ENCODE measurements at places on chromosomes 1 and 21.

DNA sequence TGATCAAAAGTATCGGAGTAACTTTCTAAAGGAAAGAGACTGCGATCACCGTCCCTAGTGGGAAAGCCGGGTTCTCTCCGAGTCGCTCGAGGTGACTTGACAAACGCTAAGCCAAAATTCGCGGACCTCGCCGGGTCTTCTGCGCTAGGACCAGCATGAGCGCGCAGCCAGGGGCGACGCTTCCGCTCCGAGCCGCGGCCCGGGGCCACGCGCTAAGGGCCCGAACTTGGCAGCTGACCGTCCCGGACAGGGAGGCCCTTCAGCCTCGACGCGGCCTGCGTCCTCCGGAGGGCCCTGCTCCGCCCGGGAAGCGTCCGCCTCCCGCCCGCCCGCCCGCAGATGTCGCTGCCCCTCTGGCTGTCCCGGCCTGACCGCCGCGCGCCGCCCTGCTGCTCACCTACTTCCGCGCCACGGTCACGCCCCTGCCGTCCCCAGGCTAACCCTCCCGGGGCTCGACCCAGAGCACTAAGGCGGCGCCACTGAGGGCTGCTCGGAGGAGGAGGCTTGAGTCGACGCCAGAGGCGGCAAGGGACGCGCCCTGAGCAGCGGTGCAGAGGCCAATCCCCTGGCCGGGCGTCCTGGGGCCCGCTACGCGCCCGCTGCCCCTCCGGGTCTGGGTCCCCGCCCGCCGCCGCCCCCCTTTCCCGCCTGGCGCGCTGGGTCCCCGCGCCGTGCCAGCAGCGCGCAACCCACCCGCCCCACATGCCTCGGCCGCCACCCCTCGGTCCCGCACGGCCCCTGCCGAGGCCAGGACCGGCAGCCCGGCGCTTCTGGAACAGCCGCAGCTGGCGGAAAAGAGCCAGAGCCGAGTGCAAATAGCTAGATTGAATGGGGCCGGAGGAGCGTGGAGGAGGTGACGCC, 896 bp upstream of the DUSP10 start:
- peak; percentile 78 for DNase-seq

DNA sequence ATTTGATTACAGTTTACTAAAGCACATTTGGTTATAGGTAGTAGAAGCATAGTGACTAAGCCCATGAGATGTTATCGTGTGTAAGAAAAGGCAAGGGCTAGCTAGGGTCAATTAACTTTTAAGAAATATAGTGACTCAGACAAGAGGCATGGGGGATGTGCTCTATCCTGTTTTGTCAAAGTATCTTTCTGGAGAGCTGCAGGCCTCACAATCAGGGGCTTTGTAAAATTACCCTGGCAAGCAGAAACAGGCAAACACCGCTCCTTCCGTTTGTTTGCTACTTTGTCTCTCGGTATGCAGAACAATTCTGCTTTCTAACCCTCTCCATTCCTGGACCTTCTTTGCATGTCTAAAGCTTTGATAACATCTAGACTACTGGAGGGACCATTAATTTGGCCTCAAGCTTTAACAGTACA, 26.1 kb upstream of the ZNF697 start:
- DNase-seq: no peak

DNA sequence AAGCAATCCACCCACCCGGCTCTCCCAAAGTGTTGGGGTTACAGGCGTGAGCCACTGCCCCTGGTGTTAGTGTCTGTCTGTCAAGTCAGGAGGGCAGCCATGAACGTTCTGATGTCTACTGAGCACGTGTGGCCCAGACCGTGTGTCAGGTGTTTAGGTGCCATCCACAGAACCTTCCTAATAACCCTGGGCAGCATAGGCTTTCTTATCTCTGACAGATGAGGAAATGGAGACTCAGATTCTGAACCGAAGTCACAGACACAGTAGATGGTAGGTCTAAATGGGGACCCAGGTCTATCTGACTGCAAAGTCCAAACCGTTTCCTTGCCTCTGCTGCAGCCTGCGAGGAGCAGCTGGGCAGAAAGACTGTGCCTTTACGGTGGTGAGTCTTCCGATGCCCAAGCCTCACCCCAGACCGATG, 622 bp upstream of the IL6R start:
- DNase-seq: no peak

GRCh38 chr1:222034790-222035189, 292.9 kb upstream of the DUSP10 start:
- DNase-seq: no peak

- DNase-seq: no peak
Observed at GRCh38 chr1:224080115-224080774, 33.7 kb upstream of the FBXO28 start.

DNA sequence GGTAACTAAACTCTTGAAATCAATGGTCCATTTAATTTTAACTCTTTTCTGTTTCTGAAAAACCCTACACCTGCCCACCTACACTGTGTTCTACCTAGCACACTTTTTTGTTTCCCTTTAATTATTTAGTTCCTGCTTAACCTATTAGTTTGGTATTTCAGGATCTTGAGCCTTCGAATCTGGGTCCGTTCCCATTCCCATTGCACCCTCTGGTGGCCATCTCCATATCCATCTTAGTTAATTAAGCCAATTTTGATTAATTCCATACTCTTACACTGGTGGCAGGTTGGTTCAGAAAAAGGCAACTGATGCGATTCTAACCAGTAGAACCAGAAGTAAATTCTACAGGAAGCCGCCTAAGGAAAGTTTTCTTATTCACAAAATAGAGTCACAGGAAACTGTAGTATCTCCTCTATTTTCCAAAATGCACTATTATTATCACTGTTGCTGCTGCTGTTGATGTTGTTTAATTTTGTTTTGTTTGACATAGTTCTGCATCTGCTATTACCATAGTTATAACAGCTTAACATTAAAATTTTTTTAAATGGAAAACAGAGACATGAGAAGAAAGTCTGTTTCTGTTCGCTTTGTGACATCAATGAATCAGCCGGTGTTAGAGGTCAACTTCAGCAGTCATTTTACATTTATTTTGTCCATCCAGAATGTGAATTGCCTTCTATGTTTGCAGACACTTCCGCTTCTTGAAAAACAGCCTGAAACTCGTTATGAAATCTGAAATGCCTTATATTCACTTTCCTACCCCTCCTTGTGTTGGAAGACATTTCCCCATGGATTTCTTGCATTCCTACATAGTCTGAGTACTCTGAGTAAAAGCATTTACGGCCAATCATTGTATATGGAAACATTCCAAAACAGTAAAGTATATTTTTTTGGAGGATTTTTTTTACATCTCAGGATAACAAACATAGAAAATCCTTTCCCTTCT, 115.5 kb upstream of the NCAM2 start:
- DNase-seq: peak; percentile 47

DNA sequence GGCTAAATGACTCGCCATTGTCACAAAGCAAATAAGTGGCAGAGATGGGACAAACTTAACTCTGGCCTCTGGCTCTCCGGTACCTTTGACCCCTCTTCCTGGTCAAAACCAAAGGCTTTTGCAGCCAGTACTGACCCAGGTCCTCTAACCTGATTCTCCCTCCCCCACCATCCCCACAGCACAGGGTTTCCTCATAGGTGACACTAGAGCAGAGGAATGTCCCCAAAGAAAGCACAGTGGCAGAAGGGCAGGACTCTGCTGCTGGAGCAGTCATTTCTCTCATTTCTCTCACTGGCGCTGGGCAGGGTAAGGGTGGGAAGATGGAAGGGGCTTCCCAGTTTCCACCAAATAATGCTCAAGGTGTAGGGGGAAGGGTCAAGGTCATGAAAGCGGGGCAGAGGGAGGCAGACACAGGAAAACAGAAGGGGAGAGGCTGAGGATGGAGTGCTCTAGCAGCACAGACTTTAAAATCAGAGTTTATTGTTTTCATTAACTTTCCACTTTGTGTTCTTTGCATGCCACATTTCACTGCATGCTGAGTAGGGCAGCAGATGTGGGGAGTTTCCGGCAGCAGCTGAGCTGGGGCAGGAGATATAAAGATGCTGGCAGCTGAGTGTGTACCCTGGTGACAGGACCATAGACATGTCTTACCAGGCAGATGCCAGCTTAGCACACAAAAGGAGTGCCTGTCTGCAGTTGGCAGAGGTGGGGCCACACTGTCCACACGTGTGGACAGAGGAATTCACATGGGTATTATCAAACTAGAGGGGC, 80.5 kb downstream of the FAM78B start:
- no peak for DNase-seq

- DNase-seq: no peak
Observed at GRCh38 chr21:17527240-17527639, 14.4 kb downstream of the CXADR start.

DNA sequence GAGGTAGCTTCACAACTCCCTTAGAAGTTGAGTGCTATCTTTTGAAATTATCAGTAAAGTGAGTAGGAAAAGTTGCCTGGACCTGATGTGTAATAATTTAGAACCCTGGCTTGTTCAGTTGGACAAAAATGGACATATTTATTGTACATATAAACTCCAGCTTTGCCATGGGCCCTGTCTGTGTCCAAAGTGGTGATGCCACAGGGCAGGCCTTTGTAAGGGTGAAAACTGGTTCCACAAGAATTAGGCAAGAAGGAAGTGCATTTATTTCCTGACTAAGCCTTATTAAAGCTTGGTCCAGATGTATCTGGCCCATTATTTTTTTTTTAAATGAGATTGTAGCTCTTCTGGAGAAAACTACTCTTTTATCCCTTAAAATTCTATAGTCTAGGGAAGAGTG, 47.9 kb downstream of the MACO1 start:
- no peak for DNase-seq

GRCh38 chr1:52994656-52995055, 67.4 kb upstream of the PODN start:
- DNase-seq: no peak

DNA sequence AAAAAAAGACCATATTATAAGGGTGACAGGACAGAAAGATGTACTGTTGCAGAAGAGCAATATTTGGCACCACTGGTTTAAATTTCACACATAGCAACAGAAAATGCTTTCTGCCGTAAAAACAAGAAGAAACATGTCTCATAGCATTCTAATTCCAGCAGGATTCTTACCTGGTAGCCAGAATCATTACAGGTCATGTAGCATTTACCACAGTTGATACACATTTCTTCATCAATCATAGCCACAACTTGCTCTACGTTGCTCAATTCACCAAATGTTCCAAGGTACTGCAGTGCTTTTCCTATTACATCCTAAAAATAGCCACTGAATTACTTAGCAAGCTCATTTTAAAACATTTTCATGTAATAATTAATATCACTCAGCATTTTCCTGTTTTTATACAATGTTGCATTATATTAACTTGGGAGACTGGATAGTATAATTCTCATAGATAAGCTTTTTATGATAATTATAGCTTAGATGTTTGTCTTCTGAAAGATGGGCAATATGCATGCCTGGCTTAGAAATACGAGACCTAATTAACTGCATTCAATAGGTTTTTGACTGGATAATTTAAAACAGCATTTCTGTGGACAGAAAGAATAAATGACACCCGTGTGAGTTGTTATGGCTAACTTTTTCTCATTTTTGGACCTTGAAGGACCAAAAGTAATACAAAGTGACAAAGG, 360.7 kb downstream of the PTBP2 start:
- no peak for DNase-seq

DNA sequence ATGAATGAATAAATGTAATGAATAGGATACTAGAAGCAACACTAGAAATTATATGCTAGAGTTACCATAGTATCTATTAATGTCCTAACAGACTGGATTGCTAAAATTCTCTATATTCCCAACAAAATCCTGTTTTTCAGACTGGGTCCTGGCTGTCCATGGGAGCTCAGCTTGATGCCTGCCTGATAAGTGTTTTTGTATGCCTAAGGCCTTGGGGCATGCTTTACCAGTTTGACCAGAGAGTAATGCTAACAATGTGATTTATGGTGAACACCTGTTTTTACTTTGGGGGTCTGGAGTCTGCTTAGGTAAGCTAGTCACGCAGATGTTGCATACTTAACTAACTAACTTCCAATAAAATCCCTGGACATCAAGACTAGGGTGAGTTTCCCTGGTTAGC, 318.8 kb upstream of the DEPDC1 start:
- DNase-seq: no peak

DNA sequence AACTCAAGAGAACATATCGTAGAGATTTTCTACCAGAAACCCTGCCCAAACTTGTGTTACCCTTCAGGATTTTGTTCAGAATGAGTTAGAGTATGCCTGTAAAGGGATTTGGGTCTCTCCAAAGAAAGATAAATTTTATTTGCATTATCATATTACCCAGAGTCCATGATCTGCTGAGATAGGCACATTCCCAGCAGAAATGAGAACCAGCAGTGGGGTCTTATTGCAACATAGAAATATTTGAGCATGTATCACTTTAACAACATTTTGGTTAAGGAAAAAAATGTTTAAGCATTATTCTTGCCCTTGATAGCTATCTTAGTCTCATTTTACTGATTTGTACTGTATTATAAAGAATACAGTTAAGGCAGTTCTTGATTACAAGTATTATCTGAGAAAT, 10.6 kb downstream of the VCAM1 start:
- DNase-seq: no peak

GRCh38 chr1:32010246-32010645, 3.4 kb upstream of the KHDRBS1 start:
- no peak for DNase-seq

GRCh38 chr1:32125313-32125712, 17.5 kb downstream of the KPNA6 start:
- no peak for DNase-seq

DNA sequence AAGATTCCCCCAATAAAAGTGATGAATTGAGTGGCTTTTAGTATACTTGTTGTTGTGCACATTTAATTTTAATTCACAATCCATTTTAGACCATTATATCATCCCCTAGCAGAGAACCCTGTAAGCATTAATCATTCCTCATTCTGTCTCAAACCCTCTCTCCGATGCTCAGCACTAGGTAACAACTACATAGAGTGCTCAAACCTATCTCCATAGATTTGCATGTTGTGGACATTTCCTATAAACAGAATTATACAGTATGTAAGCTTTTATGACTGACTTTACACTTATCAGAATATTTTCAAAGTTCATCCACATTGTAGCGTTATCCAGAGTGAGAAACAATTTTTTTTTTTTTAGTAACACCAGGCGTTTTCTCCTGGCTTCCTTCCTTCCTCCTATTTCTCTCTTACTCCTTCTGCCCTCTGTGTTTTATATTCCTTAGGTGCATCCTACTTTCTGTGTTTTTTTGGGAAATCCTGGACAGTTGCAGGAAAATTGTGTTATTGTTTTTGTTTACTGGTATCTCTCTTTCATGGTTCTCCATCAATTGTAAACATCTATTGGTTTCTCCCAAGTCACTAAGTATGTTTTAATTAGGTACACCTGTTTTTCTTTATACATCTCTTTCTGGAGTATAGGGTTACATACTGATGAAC, 1528.0 kb upstream of the TPTE start:
- no peak for DNase-seq

GRCh38 chr1:85049735-85050166, 1.5 kb upstream of the MCOLN3 start:
- peak; percentile 29 for DNase-seq

GRCh38 chr1:54585181-54586066, 37.4 kb downstream of the ACOT11 start:
- DNase-seq: no peak

- DNase-seq: no peak
Observed at GRCh38 chr1:169143346-169143745, 36.9 kb downstream of the ATP1B1 start.

GRCh38 chr1:5993556-5994491, 1.6 kb upstream of the NPHP4 start:
- DNase-seq: no peak

GRCh38 chr1:209624558-209625549, 27.4 kb downstream of the LAMB3 start:
- DNase-seq: no peak

GRCh38 chr1:221418346-221418745, 323.5 kb downstream of the DUSP10 start:
- no peak for DNase-seq

Data from WTC11 (cell line).